ENCODE measurements at places on chromosomes 2 and 18.

DNA sequence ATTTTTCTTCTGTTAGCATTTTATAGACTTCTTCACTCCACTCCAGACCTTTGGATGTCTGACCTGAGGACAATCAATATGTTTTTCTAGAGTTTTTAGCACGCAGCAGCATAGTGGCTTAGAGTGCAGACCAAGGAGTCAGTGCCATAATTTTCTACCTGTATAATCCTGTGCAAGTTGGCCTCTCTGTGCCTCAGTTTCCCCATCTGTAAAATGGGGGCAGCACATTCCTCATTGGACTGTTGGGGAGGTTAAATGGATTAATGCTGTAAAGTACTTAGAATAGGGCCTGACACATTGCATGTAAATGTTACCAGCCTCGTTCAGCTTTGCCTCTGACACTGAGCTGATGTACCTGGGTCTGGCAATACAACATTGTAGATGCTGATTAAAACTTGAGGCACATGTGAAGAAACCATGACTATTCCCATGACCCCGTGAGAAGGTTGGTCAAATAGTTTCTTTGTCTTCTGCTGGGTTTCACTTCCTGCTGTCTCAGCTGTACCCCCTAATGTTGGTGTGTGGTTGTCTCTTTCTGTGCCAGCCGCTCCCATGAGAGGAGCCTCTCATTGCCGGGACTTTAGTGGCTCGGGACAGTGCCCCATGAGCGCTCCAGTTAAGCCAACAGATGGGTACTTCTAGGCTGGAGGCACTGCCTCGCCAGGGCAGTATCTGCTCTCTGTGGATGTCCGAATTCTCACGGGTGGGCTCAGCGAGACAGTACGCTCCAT lies 125.3 kb downstream of the SH3RF3 start:
- DNase-seq: no peak

DNA sequence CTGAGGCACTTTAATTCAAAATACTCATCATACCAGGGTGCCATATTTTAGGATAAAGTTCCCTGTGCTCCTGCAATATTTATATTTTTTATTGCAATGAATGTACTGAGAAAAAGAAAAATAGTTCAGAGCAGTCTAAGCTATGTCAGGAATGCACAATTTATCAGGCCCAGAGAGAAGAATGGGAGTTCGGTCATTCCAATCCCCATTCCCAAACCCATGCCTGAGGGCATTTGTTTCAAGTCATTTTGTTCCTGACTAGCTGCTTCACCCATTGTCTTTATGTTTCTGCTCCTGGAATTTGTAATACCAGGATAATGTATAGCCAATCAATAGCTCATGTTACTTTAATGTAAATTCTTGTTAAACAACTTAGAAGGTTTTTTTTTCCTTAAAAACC lies 24.4 kb upstream of the FTCDNL1 start:
- no peak for DNase-seq

DNA sequence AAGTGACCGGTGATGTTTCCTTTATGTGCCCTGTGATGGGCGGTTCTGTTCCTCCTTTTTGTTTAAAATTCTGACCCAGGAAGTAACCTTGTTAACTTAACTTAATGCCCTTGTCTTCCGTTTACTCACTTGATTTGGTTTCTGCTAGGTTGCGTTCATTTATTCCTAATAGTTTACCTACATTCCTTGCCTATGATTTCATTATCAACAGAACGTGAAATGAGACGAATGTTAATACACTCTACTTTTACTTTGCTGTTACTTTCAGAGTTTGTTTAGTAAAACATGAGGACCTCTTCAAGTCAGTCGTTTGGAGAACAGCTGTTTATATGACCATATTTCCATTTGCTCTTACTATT lies 638 bp downstream of the CEP192 start:
- no peak for DNase-seq

- DNase-seq: no peak
Measured at GRCh38 chr2:152038441-152038958, 60.3 kb downstream of the CACNB4 start.

- DNase-seq: no peak
Measured at GRCh38 chr18:407626-408224, 92.8 kb downstream of the COLEC12 start.

GRCh38 chr2:112630268-112630667 lies 15.5 kb upstream of the SLC20A1 start:
- no peak for DNase-seq

DNA sequence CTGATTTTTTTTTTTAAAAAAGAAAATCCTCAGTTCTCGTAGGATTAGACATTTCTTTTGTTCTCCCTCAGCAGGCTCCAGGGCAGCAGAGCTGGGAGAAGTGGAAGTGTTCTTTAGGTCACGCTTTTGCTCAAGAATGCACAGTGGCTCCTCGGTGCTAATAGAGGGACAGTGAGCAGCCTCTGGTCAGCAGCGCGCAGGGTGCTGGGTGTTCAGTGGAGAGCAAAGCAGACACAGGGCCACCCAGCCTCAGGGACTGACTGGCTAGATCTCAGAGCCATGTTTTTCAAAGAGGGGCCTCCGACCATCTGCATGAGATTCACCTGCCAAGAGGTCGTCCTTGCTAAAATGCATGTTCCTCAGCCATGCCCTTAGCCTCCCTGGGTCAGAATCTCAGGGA lies 218.8 kb downstream of the HAUS1 start:
- DNase-seq: no peak

GRCh38 chr18:13431886-13432285 lies 213.3 kb downstream of the LDLRAD4 start:
- DNase-seq: no peak

GRCh38 chr18:3683483-3683882 lies 233.5 kb downstream of the TGIF1 start:
- DNase-seq: no peak

GRCh38 chr2:43461453-43462073 lies 134.3 kb downstream of the THADA start:
- DNase-seq: no peak

- DNase-seq: no peak
Measured at GRCh38 chr2:211463397-211463796, 907.0 kb downstream of the CPS1 start.

DNA sequence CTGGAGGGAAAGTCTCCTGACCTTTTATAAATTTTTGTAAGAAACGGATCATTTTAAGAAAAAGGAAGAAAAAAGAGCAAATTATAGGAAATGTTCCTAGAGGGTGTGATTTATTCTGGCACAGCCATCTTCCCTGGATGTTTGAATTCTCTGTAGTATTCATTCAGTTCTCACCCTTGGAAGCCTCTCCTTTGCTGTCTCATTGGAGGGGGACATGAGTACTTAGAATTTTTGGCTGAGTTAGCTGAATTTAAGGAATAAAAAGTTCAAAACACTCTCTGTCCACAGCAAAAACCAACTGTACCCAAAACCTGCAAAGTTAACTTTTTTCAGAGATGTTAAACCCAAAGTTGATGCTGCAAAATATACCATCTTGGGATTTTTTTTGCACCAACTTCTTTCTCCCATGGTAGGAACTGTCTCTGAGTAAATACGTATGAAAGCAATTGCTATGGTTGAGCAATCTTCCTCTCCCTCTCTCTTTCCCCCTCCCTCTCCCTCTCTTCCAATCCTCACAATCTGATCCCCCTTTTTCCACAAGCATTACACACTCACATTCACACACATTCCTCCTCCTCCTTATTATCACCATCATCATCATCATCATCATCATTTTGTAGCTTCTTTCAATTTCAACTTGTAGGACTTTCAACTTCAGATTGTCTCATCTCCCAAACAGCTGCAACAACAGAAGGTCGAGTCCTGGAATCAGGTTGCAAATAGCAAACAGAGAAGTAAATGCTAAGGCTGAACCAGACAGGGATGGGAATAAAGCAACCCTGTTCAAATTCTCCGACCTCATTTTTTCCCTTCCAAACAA lies 183.7 kb downstream of the GFPT1 start:
- no peak for DNase-seq

GRCh38 chr2:37219046-37219445 lies 12.3 kb downstream of the CEBPZ start:
- DNase-seq: no peak

DNA sequence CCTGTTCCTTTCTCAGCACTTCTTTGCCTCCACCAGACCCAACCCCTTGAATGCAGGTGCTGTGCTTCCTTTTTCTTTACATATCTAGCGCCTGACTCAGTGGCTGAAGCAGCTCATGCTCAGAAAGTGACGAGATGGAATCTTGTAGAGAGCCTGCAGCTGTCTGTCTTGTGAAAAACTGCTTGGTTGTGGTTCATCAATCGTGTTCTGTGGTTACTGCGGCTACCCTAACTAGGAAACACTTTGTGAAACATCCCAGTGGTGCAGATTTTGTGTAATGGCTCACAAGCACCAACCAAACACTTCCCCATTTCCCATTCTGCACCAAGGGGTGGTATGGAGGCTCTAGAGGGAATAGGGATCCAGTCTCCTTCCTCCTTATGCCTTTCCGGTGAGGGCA lies 307.2 kb upstream of the MMADHC start:
- no peak for DNase-seq

- no peak for DNase-seq
Measured at GRCh38 chr18:57223144-57223870, 76.4 kb downstream of the BOD1L2 start.

DNA sequence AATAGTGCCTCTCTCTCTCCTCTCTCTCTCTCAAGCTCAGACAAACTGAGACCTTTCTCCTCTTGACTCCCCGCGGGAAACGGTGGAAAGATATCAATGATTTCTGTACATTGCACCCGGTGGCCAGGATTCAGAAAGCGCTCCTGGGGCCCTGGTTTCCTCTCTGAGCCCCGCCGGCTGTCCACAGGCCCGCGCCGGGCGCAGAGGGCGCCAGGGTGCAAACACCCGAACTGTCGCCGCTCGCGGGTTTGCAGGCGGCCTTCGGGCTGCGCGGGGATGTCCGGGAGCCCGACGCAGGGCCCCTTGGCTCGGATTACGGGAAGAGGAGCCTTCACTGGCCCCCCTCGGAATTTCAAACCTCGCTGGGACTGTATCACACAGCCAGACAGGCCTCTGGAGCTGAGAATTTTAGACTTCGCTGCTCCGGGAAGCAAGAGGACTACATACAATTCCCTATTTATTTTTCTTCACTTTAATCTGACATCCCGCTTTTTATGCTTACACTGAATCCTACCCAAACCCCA lies 5.2 kb upstream of the EN1 start:
- no peak for DNase-seq

DNA sequence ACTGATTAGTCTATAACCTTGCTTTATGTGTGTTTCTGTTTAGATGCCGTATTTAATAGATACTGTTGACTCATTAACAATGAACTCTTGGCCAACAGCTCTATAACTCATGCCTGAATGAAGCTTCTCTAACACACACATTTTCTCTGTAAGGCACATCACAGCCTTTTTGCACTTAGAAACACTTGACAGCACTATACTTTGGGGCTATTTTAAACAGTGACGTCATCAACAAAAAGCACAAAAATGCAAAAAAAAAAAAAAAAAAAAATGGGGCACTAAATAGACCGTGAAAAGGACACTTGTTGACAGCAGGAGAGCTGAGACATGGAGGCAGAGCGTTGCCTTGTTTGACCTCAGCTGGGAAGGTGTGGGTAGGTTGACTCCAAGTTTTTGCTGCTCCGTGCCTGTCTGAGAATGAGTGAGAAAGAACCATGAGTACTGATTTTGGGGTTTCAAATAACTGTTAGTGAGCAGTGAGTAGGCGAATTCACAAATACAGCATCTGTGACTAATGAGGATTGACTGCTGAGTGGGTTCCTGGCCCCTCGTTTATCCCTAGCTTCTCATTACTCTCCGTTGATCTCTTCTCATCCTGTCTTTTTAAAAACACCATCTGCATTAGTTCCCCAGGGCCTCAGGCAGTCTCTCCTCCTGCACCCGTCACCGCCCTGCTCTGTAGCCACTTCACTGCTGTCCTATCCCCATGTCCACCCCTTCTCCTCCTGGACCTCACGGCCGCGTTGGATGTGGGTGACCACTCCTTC lies 24.4 kb downstream of the SPP2 start:
- no peak for DNase-seq

- peak; percentile 26 for DNase-seq
Measured at GRCh38 chr2:9738535-9739496, 104.5 kb upstream of the TAF1B start.

DNA sequence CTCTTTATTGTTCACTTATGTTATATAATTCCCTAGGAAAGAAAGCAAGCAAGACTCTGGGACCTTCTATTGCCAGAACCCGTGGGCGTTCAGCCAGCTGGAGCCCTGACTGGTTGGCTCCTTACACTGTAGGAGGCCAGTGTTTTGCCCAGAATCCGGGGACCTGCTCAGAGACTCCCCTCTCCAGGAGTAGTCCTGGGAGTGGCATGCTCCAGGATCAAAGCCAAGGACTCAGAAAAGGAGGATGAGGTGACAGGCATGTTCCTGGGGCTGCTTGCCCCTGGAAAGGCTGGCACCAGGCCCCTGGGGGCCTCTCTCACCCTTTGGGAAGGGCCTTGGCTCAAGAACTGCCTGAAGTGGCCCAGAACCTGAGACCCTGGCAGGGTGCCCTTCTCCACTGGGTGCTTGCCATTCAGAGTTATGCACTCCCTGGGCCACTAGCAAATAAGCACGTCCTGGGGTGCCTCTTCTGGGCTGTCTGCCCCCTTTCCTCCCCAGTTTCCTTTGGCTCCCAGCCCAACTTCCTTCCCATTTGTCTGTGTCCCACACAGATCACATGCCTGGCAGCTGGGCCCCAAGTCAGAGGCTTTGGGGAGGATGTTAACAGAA lies 19.6 kb upstream of the KIF3C start:
- no peak for DNase-seq

DNA sequence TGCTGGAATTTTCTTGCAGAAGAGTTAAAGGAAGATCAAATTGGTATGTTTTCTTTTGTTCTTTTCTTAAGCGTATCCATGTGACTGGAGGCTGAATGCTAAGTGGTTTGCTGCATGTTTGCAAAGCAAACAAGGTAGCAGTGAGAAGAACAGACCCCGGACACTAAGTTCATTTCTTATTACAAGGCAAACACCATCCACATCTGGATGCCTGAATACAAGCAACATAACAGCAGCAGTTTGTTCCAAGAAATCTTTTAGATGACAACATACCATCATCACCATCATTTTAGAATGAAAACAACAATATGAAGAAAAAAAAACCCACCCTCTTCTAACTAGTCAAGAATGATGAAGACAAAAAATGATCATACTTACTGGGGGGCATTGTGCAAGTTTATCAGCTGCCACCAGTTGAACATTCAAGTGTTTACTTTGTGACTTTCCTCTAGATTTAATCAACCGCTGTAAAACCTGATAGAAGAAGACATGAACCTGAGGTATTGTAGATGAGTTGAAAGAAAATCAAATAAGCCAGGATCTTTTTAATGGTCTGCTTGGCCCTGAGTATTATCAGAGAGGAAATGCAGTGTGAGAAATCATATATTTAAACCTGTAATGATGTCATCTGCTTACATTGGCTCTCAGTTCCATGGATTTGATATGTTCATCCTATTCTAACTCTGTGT lies 25.0 kb upstream of the ARL5A start:
- DNase-seq: no peak

GRCh38 chr2:132549935-132550670 lies 119.9 kb downstream of the LYPD1 start:
- no peak for DNase-seq

DNA sequence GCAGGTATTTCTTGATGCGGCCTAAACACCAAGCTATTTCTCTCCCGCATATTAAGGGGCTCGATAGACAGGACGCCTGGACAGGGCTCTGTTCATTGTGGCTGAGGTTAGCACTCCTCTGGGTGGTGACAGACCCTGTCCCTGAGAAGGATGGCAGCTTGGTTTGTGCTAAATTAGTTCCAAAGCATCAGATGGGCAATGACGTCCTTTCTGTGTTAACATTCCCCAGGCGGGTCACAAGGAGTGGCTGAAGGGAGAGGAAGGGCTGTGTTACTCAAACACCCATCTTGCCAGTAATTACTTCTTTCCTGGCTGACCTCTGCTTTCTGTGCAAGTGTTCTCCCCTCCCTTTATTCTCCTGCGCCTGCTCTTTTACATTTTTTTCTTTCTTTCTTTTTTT lies 75.0 kb downstream of the TMEM247 start:
- no peak for DNase-seq
